Left lobe of liver (tissue), 2 donors: ENCODE measurements at places on chromosomes 7 and 10.
A peak's percentile ranks its signal among the peaks of the same experiment; 100 is the strongest.

DNA sequence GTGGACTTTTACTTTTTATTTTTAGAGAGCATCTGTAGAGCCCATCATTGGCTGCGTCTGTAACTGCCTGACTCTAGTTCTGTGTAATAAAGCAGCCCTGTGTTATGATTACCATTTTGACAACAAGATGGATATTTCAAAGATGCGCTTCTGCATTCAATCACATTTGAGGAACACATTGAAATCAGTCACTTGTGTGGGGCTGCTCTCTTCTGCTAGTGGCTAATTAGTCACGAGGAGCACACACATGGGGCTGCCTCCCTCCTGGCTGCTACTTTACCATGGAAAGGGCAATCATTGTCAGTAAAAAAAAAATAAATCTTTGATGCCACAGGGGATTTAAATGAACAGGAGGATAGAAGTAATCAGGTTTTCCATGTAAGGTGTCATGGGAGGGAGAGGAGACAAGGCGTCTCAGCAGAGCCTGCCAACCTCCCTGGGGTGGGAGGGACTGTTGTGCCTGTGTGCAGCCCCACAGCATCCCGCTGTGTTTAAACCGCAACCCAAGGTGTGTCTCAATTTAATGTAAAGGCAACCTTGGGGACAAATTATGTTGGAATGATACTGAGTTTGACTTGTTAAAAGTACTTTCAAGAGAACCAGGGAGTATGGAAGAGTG, 205.2 kb upstream of the COBL start:
- DNase-seq = no peak

- no peak for DNase-seq
Observed at GRCh38 chr10:93604146-93604545, 3.1 kb upstream of the RBP4 start.

DNA sequence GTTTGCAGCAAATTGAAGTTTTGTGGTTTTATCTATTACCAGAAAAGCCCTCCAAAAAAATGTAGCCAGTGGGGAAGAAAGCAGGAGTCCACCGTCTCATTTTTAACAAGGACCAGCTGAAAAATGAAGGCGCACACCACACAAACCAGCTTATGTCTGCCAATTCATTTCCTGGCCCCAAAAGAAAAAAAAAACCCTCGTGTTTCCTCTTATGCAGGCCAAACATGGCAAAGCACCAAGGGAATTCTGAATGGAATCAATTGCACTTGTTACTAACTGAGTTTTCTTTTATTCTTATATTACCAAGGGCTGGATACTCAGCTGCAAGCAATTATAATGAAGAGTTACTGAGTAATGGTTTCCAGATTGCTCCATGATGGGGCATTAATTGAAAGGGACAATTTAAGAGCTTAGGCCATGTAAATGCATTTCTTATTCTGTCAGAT, 428.3 kb upstream of the NPVF start:
- DNase-seq = no peak

- DNase-seq = no peak
Observed at GRCh38 chr10:76149602-76150138, 718.2 kb downstream of the LRMDA start.

- no peak for DNase-seq
Observed at GRCh38 chr7:44325811-44326241, 432 bp upstream of the CAMK2B start.

GRCh38 chr7:155860840-155861479, 48.7 kb upstream of the SHH start:
- peak; percentile 93 for DNase-seq

DNA sequence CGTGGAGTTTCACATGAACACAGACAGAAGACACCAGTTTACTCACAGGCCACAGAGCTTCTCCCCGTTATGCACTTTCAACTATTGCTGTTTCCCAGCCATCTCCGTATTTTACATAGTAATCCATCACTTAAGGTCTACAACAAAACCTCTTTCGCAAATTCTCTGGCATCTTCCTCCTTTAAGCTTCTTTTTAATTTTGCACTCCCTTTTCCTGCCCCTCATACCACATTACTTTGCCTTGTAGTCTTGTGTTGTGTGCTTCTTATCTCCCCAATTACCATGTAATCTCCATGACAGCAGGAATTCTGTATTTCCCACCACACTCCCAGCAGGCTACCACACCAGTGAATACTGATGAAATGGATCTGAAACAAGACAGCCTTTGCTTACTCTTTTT, 87.3 kb downstream of the ODAD2 start:
- no peak for DNase-seq

DNA sequence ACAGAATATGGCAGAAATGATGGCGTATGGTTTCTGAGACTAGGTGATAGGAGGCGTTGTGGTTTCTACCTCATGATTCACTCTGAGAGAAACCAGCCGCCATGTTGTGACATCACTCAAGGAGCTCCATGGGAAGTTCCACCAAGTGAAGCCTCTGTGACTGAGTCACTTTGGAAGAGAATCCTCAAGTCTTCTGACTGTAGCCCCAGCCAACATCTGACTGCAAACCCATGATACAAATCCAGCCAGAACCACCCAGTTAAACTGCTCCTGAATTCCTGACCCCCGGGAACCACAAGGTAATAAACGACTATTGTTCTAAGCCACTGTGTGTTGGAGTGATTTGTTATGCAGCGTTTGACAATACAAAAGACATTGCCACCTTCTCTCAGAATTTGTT, 91.1 kb upstream of the CARD11 start:
- DNase-seq = no peak

DNA sequence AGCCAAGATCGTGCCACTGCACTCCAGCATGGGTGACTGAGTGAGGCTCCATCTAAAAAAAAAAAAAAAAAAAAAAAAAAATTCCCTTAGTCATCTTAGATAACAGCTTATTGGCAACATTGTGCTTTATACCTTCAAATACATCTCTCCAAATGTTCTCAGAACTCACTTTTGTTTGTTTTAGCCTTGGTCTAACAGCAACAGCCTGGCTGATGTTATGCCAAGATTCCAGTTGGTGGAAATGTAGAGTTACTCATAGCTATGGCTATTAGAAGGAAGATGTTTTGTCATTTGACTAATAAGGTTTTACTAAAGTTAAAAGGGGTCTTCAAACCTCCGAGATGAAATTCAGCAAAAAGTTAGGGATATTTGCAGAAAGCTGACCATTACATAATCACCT, 481.4 kb downstream of the NEBL start:
- DNase-seq = no peak

GRCh38 chr10:24618401-24618800, 105.3 kb downstream of the ARHGAP21 start:
- DNase-seq = no peak

- DNase-seq = no peak
Observed at GRCh38 chr7:103851357-103851756, 138.1 kb downstream of the RELN start.

- DNase-seq = no peak
Observed at GRCh38 chr7:139733751-139734150, 44.0 kb downstream of the HIPK2 start.

GRCh38 chr10:110410329-110411046, 87.2 kb upstream of the DUSP5 start:
- no peak for DNase-seq

- no peak for DNase-seq
Observed at GRCh38 chr10:80405626-80406025, 2.7 kb upstream of the PRXL2A start.

GRCh38 chr7:95863623-95864022, 91.3 kb downstream of the DYNC1I1 start:
- no peak for DNase-seq

GRCh38 chr10:97121041-97121440, 64.7 kb downstream of the SLIT1 start:
- no peak for DNase-seq

GRCh38 chr10:127168261-127168660, 28.1 kb downstream of the INSYN2A start:
- no peak for DNase-seq
